ENCODE measurements at places on chromosomes 2 and 18.

DNA sequence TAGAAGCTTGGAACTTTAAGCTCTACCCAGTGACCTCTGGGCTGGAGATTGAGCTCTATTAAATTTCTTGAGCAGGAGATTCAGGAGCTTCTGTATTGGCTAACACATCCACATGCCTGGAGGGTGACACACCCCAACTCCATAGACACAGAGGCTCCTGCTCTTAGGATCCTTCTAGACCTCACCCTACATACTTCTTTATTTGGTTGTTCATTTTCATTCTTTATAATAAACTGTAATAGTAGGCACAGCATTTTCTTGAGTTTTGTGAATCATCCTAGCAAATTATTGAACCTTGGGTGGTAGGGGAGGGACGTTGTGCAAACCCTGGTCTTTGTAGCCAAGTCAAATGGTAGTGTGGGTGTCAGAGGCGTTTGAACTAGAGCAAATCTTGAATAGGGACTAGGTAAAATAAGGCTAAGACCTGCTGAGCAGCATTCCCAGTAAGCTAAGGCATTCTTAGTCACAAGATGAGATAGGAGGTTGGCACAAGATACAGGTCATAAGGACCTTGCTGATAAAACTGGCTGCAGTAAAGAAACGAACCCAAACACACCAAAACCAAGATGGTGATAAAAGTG, 323.8 kb upstream of the GALNT5 start:
- DNase-seq: no peak

GRCh38 chr2:46915281-46915810, at the start of gene MCFD2:
MCFD2 (minus strand) TSS chr2:46915806; CDS start chr2:46909171, 6,635 bp downstream.
- DNase-seq: no peak

DNA sequence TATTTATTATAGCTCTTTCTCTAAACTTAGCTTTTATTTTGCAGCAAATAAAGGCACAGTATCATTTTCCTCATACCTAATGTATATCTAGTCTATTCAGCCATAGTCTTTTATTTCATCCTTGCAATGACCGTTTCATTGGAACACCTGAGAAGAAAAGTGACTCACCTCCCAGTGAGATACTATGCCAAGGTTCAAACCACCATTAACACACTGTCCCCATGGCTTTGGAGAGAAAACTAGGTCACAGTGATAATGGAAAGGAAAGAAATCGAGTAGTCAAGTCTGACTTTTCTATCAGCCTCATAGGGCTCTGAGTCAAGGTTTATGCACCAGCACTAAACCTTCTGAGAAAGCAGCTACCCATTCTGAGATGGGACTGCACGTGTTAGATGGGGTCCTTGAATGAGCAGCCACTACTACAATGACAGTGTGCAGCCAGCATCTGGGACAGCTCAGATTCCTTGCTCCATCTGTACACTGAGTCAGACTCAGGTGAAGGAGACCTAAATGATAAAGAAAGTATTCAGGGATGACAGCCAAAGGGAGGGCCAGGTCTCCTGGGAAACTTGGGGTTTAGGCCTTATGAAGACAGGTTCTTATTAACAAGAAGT, 971.1 kb upstream of the ACVR2A start:
- DNase-seq: no peak

- no peak for DNase-seq
These were observed 254.6 kb upstream of the SPRED2 start for GRCh38 chr2:65686928-65687521.

- no peak for DNase-seq
These were observed 624.7 kb downstream of the TDRD15 start for GRCh38 chr2:21748501-21748900.

DNA sequence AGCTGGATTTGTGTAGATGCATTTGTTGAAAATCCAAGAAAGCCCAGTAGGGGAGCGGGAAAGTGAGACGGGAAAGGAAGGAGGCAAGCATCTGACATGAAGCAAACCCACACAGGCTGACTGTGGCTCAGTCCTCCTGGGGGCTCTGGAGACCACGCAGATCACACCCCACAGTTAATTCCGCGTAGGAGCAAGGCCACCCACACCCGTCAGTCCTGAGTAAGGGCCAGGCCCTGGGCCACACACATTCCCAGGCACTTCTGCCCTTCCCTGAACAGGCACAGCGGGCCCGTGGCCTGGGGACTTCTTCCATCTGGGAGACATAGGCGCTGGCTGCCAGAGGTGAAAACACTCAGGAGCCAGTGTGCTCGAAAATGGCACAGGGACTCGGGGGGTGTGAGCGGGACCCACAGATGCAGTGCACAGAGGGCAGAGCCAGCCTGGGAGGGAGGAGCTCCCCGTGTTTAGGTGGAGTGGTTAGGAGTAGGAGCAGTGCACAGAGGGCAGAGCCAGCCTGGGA, 19.4 kb upstream of the PRLH start:
- no peak for DNase-seq

DNA sequence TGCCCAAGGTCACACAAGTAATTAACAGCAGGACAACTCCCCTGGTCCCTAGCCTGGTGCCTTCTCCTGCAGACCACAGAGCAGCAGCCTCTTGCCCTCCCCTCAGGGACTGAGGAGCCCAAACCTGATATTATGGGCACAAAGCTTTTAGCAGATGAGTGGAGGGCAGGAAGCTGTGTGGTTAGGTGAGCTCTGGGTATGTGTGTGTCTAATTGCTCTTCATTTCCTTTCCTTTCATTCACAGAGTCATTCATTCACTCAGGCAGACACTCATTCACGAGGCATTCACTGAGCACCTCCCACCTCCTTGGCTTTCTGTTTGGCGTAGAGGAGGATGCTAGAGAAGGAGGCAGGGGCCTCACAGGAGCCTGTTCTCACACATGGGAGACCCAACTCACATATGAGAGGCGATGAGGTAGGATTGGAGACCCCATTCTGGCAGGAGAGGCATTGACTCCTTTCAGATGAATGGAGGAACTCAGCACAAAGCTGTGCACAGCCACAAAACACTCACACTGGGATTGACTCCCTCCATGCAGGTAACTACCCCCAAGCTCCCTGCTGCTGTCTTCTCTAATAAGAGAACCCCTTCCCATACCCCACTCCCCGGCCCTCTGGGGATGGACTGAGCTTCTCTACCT, 306.8 kb upstream of the SKOR2 start:
- no peak for DNase-seq

GRCh38 chr18:13303756-13304364, 85.3 kb downstream of the LDLRAD4 start:
- no peak for DNase-seq

DNA sequence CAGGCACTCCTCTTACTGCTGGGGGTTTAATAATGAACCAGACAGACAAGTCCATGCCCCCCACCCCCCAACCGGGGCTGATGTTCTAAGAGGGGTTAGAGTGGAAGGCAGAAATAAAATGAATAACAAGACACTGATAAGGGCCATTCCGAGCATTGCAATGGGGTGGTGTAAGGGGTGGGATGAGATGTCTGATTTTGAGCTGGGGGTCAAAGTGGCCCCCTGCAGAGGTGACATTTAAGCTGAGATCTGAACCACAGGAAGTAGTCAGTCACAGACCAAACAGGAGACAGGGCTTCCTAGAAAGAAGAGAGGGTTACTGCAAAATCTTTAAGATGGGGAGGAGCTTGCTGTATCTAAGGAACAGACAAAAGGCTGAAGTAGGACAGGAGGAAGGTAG, 180.6 kb upstream of the SH3BP4 start:
- no peak for DNase-seq

GRCh38 chr2:120421126-120421829, 75.3 kb downstream of the INHBB start:
- peak; percentile 3 for DNase-seq

DNA sequence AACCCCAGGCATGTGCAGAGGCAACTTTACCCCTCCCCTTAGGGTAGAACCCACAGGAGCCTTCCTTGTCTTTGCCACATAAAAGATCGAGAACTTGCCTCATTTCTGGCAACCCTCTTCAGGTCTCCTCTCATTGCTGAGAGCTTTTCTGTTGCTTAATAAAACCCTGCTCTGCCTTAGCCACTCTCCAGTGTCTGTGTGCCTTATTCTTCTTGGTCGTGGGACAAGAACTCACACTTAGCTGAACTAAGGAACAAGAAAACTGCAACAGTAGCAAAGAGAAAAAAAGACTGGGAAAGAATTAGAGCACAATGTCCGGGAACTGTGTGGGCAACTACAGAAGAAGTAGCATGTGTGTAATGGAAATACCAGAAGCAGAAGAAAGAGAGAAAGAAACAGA, 56.2 kb upstream of the SMIM21 start:
- DNase-seq: no peak
